ENCODE measurements at places on chromosomes 6 and 20. TPM values are rescaled to one million over a fixed set of nuclear protein-coding genes. Genes with fewer than 3 reads are reported as not detected.

DNA sequence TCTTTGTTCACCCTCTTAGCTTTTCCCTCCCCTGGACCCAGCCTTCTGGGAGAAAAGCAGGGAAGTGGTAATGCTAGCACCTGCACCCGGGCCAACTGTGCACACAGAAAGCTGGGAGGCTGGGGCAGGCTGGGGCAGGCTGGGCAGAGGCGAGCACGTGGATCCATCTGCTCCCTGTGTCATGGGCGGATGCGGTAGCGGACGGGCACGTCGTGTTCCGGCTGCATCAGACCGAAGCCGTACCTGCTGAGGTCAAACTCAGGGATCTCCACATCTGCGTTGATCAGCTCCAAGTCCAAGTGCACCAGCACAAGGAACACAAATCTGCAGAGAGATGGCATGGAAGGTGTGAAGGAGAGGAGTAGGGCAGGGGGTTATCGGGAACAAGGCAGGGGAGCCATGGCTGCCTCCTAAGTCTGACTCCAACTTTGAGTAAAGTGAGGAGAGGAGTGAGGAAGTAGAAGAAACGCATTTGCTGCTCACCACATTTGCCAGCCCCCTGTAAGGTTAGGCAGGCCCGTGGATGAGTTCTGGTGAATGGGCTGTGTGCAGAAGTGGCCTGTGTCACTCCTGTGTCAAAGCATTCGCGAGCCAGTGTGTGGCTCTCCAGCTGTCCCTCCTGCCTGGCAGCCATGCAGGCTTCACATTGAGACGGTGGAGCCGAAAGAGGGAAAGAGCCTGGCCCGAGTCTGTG, 25.4 kb upstream of the KCNB1 start:
- no peak for DNase-seq

DNA sequence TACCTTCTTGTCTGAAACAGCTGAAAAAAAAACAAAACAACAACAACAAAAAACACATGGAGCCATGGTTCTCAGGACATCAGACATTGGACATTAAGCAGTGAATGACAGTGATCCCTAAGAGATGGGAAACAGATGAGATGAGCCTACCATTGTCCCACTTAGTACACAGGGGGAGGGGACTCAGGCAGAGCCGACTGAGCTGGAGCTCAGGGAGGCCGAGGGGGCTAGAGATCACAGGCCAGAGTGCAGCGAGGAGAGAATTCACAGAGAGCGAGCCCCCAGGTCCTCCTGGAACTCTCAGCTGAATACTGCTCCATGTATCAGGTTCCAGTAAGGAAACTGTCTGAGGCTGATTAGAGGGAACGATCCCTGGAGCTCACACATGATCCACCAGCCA, 134.6 kb downstream of the GRM4 start:
- DNase-seq, result no peak

GRCh38 chr6:96814625-96815024, 22.7 kb downstream of the GPR63 start:
- no peak for DNase-seq

GRCh38 chr6:135106611-135107010, 52.0 kb upstream of the HBS1L start:
- DNase-seq, result no peak

DNA sequence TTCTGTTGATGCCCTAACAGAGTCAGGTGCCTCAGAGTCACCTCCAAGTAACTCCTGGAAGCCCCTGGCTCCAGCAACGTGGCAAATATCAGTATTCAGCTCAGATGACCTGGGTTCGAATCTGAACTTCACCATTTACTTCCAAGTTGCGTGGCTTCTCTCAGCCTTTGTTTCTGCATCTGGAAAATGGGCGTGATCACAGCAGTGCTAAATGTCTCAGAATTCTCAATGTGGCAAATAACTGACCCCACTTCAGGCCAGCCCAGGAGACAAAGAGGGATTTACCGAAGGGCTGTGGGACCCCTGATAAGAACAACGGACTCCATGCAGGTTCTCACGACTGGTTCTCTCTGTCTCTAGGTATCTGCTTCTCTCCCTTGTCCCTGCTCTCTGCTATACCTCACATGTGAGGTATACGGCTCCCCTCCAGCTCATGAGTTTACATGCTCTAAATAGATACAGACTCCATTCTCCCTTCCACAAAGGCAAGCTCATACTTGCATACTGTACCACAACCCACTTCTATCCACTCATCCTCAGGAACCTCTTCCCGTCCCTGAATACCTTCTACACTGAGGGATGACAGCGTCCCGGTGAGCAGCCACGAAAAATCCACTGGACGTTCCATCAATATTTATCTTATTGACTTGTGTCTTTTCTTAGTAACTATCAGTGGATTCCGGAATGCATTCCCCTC, 84.1 kb downstream of the SNX5 start:
- DNase-seq, result no peak

OR2H2 gene
- total RNA-seq, result not detected

Data from esophagus squamous epithelium (tissue), 5 donors.